ENCODE measurements at places on chromosomes 12 and 14. TPM values are rescaled to one million over a fixed set of nuclear protein-coding genes. Genes with fewer than 3 reads are reported as not detected.

KRT73 gene
- not detected for total RNA-seq

REM2 gene
- total RNA-seq = 0.13 TPM

- DNase-seq = no peak
Measured at GRCh38 chr12:80412343-80412953, 31.6 kb upstream of the PTPRQ start.

DNA sequence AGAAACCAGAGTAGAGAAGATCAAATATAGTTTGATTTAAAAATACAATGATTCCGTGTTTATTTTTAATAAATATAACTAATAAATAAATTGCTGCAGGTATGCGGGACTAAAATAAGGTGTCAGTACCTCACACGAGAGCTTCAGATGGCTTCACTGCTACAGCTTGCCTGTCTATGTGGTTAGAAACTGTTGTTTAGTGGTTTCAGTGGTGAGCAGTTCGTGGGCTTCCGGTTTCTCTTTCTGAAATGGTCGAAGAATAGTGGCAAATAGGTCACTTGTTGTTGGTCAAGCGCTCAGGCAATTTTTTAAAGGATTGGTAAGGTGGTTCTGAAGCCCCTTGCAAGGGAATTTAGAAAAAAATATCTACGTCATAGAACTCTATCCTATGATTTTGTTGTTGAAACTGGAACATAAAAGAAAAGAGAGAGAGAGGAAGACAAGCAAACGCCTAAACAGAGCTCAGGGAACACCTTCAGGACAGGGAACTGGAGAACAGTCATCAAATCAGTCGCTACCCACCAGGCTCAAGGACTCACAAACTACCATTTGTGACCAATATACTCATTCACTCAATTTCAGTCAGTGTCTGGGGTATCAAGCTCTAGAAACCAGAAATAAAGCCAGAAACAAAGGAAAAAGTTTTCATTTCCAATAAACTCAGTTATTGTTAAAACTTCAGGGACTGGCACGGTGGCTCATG lies 31.3 kb downstream of the GABARAPL1 start:
- DNase-seq = no peak

DNA sequence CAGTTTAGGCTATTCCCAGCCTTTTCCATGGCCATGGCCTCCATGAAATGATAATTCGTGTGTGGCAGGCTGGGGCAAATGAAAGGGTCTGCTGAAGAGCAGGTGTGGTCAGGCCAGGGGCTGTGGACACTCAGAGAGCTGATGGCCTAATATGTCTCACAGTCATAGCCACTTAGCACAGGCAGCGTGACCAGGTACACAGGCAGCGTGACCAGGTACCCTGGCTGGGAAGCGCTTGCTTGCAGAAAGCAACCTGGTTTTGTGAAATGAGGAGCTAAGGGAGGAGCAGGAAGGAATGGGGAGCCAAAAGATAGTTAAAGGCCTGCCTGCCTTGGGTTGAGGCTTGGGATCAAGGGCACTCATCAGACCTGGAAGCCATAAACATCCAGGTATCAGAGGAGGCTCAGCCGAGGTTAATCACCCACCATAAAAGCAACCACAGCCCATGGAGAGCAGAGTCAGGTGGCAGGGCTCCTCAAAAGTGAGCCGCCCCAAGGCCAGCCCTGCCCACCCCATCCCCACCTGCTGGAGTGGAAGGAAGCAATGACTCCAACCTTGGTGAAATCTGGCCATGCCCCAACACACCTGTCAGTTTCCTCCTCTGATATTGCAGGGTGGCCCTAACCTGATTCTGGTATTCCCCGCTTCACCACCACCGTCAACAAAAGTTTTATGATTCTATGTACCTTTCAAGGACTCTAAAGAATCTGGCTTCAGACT lies 8.0 kb upstream of the KRT8 start:
- DNase-seq = no peak

GRCh38 chr12:104457746-104458693 lies 1.3 kb downstream of the CHST11 start:
- DNase-seq = no peak

DNA sequence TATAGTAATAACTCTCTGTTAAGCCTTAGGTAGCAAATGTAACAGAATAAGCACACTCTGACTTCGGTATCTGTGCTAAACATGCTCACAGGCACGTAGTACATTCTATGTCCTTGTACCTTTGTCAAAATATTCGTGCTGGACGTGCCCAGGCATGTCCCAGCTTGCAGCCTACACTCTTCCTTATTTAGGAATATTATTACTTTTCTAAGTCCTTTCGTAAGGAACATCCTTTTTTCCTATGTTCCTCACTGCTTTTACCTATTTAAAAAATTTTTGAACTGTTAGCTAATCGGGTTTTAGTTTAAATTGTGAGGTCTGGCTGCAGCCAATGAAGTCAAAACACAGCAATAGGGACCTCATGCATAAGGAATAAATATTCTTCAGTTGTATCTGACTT lies 24.1 kb upstream of the UBC start:
- DNase-seq = no peak
